ENCODE measurements at places on chromosomes 7 and 10. TPM values are rescaled to one million over a fixed set of nuclear protein-coding genes. Genes with fewer than 3 reads are reported as not detected.

The ATOH7 gene
- 0.17 TPM for total RNA-seq

The IDI2 gene
- not detected for total RNA-seq

The EVX1 gene
- 0.32 TPM for total RNA-seq

The CDK14 gene
- 1.9 TPM for total RNA-seq

The OR2A12 gene
- total RNA-seq: not detected

The GJD4 gene
- not detected for total RNA-seq

The OIT3 gene
- total RNA-seq: 0.19 TPM

The CALML3 gene
- 0.11 TPM for total RNA-seq

The ERCC6 gene
- 16.4 TPM for total RNA-seq

The PON3 gene
- 3.0 TPM for total RNA-seq

The EIF4EBP2 gene
- 77.7 TPM for total RNA-seq

The GRID1 gene
- 0.30 TPM for total RNA-seq

The ADGRA1 gene
- not detected for total RNA-seq

The NEURL1 gene
- 40.2 TPM for total RNA-seq

The OR13A1 gene
- total RNA-seq: not detected

The ANKMY2 gene
- 31.4 TPM for total RNA-seq

The AKR1D1 gene
- total RNA-seq: not detected

The ZNF488 gene
- total RNA-seq: 4.1 TPM

The NUPR2 gene
- 2.5 TPM for total RNA-seq

The TMEM26 gene
- total RNA-seq: 0.32 TPM

The HKDC1 gene
- total RNA-seq: 19.0 TPM

The RSPH10B2 gene
- 0.42 TPM for total RNA-seq

The PPRC1 gene
- total RNA-seq: 17.0 TPM

The GPR15LG gene
- total RNA-seq: 560 TPM

The OR6B1 gene
- total RNA-seq: not detected

The EIF5AL1 gene
- 1.6 TPM for total RNA-seq

The C7orf57 gene
- not detected for total RNA-seq

The PDE1C gene
- 1.2 TPM for total RNA-seq

The FAM131B gene
- 1.8 TPM for total RNA-seq

The ZSCAN25 gene
- 10.4 TPM for total RNA-seq

The GSTO2 gene
- 18.9 TPM for total RNA-seq

The NXPH1 gene
- 0.30 TPM for total RNA-seq

The SPDYE1 gene
- not detected for total RNA-seq

The EN2 gene
- not detected for total RNA-seq

The PPA1 gene
- 180 TPM for total RNA-seq

The ADRB1 gene
- 0.59 TPM for total RNA-seq

The ADAM22 gene
- 2.6 TPM for total RNA-seq

The SNX10 gene
- total RNA-seq: 3.1 TPM

The PHKG1 gene
- total RNA-seq: 1.1 TPM

The ANXA8 gene
- not detected for total RNA-seq

The WNT8B gene
- not detected for total RNA-seq

The NEBL gene
- 26.6 TPM for total RNA-seq

The PRSS2 gene
- 105 TPM for total RNA-seq

The TMEM270 gene
- total RNA-seq: not detected

The NET1 gene
- total RNA-seq: 455 TPM

The SLC18A3 gene
- not detected for total RNA-seq

The MEOX2 gene
- total RNA-seq: 0.69 TPM

The PSMA2 gene
- 113 TPM for total RNA-seq

The RET gene
- total RNA-seq: 1.9 TPM

The FOXI2 gene
- total RNA-seq: 0.08 TPM

The GRID2IP gene
- total RNA-seq: 0.37 TPM

The CHRM2 gene
- 0.30 TPM for total RNA-seq

The MINDY4 gene
- 2.2 TPM for total RNA-seq

The FGL2 gene
- total RNA-seq: 6.4 TPM

The ABCA13 gene
- 1.7 TPM for total RNA-seq

The GHRHR gene
- not detected for total RNA-seq

The IKZF1 gene
- 4.9 TPM for total RNA-seq

The GFRA1 gene
- total RNA-seq: 1.0 TPM
